ENCODE measurements at places on chromosomes 1 and 21.

- DNase-seq, result no peak
Measured at GRCh38 chr1:9706178-9706577, 54.6 kb downstream of the PIK3CD start.

- DNase-seq, result no peak
Measured at GRCh38 chr21:31008355-31008754, 29.9 kb downstream of the KRTAP19-8 start.

GRCh38 chr21:38314558-38314957, 57.8 kb downstream of the KCNJ15 start:
- DNase-seq, result no peak

GRCh38 chr1:23751050-23751814, 8.0 kb downstream of the ELOA start:
- peak; percentile 33 for DNase-seq

GRCh38 chr1:16296643-16297042, 55.6 kb downstream of the FBXO42 start:
- no peak for DNase-seq

DNA sequence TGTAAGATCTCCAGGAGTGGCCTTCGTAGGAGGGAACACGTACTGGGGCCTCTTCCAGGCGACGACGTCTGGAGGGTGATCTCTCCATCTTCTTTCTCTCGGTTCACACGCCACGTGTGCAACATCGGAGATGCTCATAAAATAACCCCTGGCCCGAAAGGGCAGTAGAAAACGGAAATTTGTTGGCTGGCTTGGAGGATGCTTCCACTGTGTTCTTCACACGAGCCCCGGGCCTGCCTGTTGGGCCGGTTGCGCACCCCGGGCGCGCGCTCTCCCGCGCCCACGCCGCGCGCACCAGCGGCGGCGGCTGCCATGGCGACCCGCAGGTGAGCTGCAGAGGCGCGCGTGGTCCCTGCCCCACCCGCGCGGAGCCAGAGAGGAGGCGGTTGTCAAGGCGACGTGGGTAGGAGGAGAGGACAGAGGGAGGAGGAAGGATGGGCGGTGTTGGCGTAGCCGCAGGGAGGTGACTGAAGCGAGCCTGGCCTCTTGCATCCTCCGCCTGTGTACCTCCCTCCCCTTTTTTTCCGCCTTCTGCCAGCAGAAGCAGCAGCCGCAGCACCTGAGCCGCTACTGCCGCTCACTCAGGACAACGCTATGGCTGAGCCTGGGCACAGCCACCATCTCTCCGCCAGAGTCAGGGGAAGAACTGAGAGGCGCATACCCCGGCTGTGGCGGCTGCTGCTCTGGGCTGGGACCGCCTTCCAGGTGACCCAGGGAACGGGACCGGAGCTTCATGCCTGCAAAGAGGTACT, at the start of gene ELAPOR1:
ELAPOR1 (plus strand) TSS at position 526 of the 752 bp plus-strand sequence; CDS start at position 595, 69 bp downstream.
- DNase-seq, result peak; percentile 73

GRCh38 chr21:45372732-45373355, 32.1 kb upstream of the COL18A1 start:
- DNase-seq, result no peak

DNA sequence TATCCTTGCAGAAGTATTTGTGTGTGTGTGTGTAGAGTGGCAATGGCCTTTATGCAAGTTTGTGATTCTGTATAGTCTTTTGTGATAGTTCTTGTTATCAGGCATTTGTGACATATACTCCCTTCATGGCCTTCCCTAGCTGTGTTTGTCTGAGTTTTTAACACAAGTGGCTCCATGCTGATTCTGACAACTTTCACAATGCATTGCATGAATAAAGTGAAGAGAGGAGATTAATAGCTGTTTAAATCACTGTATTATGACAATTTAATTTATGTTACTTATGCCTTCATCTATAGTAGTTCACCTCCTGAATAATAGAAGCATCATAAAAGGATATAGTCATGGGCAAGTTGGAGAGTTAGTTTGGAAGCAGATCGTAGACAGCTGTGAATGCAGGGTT, 17.2 kb upstream of the MCOLN3 start:
- DNase-seq, result no peak

DNA sequence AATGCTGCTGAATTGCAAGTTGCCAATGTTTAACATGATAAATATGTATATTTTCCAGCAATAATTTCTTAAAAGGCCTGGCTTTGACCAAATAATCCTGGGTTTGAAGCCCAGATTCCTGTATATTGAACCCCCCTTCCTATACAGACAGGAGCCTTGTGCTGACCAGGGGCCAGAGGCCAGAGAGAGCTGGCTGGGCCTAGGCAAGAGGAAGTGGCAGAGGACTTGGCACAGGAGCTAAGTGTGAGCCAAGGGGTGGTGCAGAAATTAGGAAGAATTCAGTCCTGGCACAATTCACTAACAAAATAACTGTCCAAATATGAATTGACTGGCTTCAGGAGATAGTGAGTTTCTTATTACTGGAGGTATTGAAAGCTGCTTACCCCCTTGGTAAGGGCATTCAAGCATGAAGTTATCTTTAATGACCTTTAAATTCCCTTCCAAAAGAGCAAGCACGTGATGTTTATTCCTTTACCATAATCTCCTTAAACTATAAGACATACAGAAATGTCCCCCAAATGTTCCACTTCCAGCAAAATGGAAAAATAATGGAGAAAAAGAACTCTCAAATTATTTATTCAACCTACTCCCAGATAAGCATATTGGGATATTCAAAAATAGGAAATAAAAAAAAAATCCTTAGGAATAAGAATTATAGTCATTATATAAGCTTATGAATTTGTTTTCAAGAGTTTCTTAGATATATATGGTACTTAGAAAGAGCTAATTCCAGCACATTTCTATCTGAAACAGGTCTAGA, 26.6 kb downstream of the NIBAN1 start:
- DNase-seq, result no peak

DNA sequence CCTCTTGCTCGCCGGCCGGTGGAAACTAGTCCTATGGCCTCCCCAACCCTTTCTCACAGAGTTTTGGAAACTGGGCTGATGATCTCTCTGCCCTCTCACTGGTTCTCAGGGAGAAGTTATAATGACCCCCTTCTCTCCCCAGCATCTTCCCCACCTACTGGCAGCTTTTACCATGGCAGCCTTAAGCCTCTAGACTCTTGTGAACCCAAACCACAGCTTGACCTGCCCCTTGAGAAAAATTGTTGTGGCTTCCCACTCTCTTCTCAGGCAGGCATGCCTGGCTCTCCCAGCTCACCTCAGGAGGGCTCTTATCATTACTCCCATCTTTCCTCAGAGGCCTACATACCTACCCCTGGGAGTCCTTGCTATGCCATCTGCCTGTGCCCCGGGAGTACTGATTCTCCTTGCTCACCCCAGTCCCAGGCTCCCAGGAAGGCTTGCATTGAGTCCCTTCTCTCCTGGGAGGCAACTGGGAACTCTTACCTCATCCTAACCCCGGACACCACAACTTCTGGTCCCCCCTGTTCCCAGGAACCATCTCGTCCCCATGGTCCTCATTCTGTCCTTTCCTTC, 1.6 kb downstream of the NSUN4 start:
- DNase-seq, result no peak

All from NCI-H526 (cell line).